AG09309 (cell line): ENCODE measurements at places on chromosomes 2 and 18.
A peak's percentile ranks its signal among the peaks of the same experiment; 100 is the strongest.

GRCh38 chr2:200099256-200099655 lies 143.9 kb downstream of the MAIP1 start:
- DNase-seq, result no peak

DNA sequence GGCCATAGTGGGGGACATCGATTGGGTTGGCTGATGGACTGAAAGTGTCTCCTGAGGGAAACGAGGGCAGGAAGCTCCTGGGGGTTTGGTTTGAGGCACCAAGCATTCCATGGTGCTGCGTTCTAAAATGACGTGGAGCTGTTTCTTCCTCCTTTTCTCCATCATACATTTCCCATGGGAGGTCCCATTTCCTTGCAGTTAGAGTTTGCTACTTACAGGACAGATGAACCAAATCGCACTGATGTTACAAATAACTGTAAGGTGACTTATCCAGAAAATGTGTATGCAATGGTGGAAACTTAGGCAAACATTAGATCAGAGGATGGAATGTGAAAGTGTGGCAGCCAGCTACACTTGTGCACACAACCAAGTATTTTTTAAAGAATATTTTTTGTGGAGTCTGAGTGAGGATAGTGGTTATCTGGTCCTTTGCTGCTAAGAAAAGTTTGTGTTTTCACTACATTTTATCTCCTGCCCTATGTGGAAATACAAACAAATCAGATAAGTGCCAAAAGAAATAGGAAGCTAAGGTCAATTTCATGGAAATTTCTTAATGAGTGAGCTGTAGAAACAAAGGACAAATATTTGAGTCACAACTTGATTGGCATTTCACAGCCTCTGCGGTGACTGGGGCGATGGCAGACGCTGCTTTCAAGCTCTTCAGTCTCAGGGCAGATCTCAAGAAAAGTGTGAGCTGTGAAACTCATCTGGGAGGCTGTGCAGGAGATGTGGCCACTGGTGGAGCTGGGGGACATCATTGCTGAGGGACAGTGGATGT lies 256.2 kb downstream of the TSN start:
- DNase-seq, result no peak

- DNase-seq, result no peak
These were observed 48.3 kb downstream of the WDFY1 start for GRCh38 chr2:223896833-223897311.

GRCh38 chr2:119260646-119261492 lies 37.2 kb downstream of the STEAP3 start:
- DNase-seq, result no peak

- no peak for DNase-seq
These were observed 81.6 kb downstream of the CIB4 start for GRCh38 chr2:26559556-26559955.

DNA sequence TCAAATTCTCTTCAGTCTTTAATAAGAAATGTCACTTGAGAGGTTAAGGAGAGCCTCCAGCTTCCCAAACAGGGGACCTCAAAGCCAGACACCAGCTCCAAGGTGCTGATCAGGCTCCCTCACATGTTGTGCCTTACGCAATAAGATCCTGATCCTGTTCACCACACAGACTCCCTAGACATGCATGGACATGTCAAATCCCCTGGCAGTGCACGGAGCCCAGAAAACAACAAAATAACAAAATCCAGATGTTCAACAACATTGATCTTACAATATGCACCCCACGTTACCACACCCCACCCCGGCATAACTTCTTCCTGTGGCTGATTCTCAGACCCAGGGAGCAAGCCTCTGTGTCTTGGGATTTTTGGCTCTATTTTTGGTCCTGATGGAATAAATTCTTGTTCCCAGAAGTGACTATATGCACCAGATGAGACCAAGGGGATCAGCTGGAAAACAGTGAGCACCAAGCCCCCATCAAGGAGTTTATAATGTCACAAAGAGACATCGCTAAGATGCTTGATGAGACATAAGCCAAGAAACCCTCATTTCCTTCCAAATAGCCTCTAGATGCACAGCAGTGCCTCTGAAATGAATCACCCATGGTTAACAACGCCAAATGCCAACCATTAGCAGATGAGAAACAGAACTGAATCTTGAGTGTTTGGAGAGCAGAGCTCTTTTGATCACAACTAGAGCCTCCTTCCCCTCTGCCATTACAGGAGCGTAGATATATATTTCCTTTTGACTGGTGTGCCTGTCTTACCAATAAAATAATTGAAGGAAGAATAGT lies 198.2 kb downstream of the PRKCE start:
- peak; percentile 61 for DNase-seq

DNA sequence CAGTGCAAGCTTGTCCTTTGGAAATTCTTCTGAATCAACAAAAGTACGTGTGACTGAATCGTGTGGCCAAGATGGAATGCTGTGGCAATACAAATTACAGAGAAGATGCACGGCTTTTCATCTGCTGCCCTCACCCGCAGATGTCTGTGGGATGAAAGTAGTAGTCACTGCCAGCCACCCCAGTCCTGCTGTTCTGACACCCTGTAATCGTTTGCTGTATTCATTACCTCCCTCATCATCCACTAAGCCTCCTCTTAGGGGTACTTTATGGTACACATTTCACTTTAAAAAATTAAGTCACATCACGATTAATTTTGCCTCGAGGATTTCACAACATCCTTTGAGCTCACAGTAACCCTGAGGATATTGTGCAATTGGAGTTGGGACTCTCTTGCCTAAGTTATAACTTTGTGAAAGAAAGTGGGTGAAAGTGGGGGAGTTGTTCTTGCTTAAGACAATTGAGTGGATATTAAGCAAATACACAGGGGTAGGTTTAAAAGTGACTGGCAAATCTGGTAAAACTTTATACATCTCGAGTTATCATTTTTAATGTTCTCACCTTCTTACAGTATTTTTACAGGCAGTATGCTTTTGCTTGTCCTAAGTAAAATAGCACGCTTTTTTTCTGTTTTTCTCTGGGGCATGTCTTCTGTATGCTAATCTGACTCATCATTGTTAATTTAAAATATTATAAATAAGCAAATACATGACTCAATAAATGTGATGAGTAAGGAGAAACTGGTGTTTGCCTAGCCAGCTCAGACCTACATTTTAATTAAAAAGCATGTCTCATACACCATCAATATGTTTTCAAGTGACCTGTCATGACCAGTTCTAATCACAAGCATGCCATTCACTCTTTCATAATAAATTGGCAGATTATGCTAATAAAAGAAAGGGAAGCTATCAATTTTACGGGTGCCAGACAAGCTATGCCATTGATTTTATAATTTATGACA lies 680.9 kb downstream of the IRS1 start:
- peak; percentile 86 for DNase-seq

DNA sequence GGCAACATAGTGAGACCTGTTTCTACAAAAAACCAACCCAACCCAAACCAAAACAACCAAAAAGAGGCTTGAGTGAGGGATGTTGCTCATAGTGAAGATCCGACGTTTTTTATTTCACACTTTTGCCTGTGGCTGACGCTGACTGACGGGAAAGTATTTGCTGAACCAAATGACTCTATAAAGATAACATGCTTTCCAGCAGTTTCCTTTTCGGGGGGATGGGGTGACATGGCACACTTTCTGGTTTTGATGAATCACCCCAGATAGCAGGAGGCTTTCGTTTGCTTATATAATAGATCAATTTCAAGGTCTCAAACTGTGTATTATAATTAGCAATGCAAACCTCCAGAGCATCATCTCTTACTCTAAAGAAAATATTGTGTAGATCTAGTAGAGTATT lies 150.8 kb downstream of the AQP4 start:
- no peak for DNase-seq

GRCh38 chr18:13433125-13433524 lies 214.6 kb downstream of the LDLRAD4 start:
- DNase-seq, result no peak

GRCh38 chr2:25204190-25204838 lies 35.9 kb upstream of the POMC start:
- no peak for DNase-seq

GRCh38 chr2:6872394-6872793 lies 5.2 kb upstream of the RSAD2 start:
- no peak for DNase-seq

DNA sequence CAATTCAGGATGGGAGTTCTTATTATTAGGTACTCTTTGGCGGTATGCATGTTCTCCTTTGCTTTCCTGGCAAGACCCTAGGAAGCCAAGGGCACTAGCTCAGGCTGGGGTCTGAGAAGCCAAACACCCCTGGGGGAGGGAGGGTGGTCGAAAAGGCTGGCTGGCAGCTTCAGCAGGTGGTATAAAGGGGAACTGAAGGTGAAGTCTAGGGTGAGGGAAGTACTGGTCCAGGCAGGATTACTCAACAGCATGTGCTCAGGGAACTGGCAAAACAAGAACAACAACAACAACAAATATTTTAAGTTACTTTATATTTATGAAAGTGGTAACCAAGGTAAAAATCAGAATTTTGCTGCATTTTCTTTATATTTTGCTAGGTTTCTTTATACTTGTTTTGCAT lies 40.7 kb upstream of the PCBP1 start:
- DNase-seq, result no peak

- no peak for DNase-seq
These were observed 91.6 kb upstream of the MGAT4A start for GRCh38 chr2:98822301-98823164.

- DNase-seq, result no peak
These were observed 82.6 kb upstream of the TXNDC2 start for GRCh38 chr18:9803063-9803697.
